D721Med (cell line): ENCODE measurements at places on chromosomes 7 and 10.

DNA sequence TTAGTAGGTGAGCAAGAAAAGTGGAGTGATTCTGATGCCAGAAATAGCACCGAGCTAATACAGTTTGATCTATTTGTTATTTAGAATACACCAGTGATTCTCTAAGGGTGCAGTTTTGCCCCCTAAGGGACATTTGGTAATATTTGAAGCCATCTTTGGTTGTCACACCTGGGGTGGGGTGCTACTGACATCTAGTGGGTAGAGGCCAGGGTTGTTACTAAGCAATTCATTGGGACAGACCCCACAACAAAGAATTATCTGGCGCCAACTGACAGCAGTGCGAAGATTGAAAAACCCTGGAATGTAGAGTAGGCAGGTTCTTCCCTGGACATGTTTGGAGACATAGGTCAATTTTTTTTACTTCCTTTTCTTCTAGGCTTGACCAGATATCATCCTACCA, 14.6 kb downstream of the PALS2 start:
- no peak for DNase-seq

- no peak for DNase-seq
These were observed 65.8 kb downstream of the STK17A start for GRCh38 chr7:43648473-43649406.

GRCh38 chr7:137978464-137979237, 23.2 kb downstream of the CREB3L2 start:
- no peak for DNase-seq

DNA sequence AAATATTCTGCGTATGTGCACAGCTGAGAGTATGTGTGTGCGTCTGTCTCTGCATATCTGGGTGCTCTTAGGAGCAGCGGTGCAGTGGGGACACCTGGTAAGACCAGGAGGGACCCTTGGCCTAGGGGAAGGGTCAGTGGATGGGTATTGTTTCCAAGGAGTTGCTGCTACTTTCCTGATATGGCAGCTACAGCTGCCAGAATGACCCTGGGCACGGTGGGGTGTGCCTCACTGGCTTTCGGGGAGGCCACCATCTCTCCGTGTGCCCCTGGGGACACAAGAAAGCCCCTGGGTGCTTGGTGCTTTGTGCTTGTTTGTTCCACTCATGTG, 8.6 kb downstream of the PFKFB3 start:
- DNase-seq, result no peak

DNA sequence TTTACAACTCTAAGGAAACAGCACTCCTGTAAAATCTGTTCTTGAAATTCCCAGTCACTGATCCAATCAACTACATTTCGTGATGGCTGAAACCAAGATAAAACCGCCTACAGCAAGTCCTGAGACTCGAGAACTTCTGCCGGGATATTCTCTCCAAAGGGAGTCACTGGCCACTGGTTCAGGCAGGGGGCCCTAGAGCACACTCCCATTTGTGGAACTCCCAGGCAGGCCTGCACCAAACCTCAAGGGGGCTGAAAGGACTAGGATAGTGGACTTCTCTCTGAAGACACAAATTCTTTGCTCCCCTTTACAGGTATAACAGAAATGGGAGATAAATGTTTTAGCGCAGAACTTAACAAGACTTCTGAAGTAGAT, 16.3 kb downstream of the CYTH3 start:
- DNase-seq, result no peak

DNA sequence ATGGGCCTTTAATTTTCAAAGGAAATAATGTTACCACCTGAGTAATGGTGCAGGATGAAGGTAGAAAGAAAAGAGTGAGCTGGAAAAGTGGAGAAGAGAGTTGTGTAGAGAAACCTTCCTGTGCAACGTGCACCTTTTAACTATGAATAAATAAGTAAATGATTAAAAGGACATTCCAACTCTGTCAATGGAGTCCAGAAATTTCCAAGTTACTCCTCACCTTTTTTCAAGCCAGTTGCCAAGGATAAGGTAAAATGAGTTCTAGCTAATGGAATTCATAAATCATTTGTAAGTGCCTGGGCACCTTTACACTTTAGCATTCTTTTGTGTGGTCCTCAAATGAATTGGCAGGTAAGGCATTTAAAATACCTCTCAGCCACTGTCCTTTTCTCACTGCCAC, 549.4 kb upstream of the NRP1 start:
- no peak for DNase-seq

- no peak for DNase-seq
These were observed 100.7 kb upstream of the AFAP1L2 start for GRCh38 chr10:114504769-114505579.

GRCh38 chr7:138903186-138903820, 77.9 kb downstream of the KIAA1549 start:
- DNase-seq, result no peak
